ENCODE measurements at places on chromosomes 3 and 15. TPM values are rescaled to one million over a fixed set of nuclear protein-coding genes. Genes with fewer than 3 reads are reported as not detected.

Gene C3orf85
- not detected for total RNA-seq

Gene LARP6
- total RNA-seq: 81.5 TPM

GRCh38 chr3:195263925-195264600 is 6.9 kb downstream of the XXYLT1 start:
- no peak for DNase-seq

Gene ZIC4
- total RNA-seq: not detected

- DNase-seq: no peak
Observed at GRCh38 chr3:98612996-98613517, 19.6 kb upstream of the CPOX start.

- no peak for DNase-seq
Observed at GRCh38 chr3:8813411-8813810, 44.0 kb upstream of the OXTR start.

DNA sequence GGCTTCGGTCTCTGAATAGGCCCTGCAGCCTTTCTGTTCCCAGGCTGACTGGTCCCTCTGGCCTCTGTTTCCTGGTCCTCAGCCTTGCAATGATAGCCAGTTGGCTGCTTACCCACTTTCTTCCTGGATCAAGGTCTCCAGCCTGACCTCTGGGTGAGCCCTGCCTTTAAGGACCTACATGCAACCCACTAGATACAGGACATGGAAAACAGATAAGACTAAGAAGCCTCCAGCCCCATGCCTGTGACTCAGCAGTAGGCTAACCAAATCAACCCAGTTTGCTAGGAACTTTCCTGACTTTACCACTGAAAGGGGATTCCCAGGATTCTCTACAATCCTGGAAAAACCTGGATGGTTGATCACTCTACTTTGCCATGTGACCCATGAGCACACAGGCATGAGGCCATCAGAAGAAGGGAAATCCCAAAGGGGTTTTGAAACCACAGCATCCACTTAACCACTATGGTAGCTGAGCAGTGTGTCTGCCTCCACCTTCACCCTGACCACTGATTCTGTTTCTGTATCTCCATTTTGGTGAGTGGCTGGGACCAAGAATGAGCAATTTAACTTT is 188.1 kb downstream of the CHST2 start:
- DNase-seq: no peak

Gene MUC13
- not detected for total RNA-seq

- DNase-seq: no peak
Observed at GRCh38 chr3:9026320-9027045, 63.2 kb upstream of the RAD18 start.

Data from SJSA1 (cell line).